ENCODE measurements at places on chromosomes 7 and 10.

GRCh38 chr10:85039311-85039710 is 710.9 kb downstream of the CCSER2 start:
- no peak for DNase-seq

GRCh38 chr10:117790621-117791020 is 248.1 kb downstream of the EMX2 start:
- DNase-seq, result no peak

GRCh38 chr7:12957487-12957886 is 270.1 kb downstream of the ARL4A start:
- DNase-seq, result no peak

DNA sequence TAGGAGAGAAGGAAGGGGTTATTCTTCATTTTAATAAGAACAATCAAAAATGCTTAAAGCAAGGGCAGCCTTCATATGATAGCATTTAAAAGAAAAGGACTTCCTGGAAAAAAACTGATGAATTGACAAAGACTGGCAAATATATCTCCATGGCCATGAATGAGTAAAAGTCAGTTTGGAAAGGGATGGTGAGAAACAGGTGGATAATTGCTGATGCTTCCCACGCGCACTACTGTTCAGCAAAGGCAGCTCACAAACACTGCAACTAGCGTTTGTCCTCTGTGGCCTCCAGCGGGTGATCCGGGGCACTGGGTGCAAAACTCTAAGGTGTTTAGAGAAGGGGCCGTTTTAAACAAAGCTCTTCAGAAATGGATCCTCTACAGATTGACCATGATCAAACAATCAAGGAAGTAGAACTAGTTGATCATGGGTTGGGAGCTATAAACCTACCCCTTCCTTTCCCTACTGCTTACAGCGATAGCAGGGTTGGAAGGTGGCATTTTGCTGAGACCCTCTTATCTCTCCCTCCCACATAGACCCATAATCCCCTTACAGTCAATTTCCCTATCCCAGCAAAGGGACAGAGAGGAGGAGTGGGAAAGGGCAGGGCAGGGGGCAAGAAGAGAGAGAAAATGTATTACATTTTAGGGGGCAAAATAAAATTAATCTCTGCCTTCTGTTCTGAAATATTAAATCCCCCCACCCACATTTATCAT is 53.8 kb downstream of the SMURF1 start:
- no peak for DNase-seq

Data from stimulated activated CD4-positive, alpha-beta T cell treated with anti-CD3 and anti-CD28 coated beads, TNF-alpha, amount 100 ng/mL, for 24 hours (primary cell).